ENCODE measurements at places on chromosomes 3 and 15. TPM values are rescaled to one million over a fixed set of nuclear protein-coding genes. Genes with fewer than 3 reads are reported as not detected.

C3orf85 gene
- total RNA-seq = not detected

DYNLT2B gene
- total RNA-seq = 21.9 TPM

DPPA2 gene
- not detected for total RNA-seq

DNA sequence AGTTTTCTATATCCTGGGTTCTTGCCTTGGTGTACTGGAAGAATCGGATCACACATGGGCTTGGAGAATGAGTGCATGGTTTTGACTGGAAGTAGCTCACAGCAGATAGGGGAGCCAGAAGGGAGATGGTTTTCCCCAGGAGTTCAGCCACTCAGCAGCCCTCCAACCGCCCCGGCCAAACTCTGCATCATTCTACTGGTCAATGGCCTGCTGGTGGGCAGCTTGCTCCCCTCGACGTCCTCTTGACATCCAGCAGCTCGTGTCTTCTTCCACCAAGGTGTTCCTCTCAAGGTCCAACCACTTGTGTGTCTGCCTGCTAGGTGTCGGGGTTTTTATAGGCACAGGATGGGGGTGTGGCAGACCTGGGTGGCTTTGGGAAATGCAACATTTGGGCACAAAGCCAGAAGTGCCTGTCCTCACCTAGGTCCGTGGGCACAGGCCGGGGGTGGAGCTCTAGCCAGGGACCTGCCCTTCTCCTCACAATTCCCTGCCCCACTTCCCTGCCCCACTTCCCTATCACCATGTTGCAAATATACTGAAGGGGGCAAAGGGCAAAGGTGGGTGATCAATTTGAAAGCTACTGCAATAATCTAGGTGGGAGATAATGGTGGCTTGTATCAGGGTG lies 3.0 kb upstream of the GTPBP8 start:
- peaks cover 11% of the 10 kb centered on the region for H3K4me1 ChIP-seq
- no peaks in the 10 kb centered on the region for H3K36me3 ChIP-seq
- DNase-seq = no peak
